ENCODE measurements at places on chromosomes 1 and 21.

- DNase-seq = no peak
Observed at GRCh38 chr1:148162363-148162762, 10.3 kb upstream of the NBPF11 start.

DNA sequence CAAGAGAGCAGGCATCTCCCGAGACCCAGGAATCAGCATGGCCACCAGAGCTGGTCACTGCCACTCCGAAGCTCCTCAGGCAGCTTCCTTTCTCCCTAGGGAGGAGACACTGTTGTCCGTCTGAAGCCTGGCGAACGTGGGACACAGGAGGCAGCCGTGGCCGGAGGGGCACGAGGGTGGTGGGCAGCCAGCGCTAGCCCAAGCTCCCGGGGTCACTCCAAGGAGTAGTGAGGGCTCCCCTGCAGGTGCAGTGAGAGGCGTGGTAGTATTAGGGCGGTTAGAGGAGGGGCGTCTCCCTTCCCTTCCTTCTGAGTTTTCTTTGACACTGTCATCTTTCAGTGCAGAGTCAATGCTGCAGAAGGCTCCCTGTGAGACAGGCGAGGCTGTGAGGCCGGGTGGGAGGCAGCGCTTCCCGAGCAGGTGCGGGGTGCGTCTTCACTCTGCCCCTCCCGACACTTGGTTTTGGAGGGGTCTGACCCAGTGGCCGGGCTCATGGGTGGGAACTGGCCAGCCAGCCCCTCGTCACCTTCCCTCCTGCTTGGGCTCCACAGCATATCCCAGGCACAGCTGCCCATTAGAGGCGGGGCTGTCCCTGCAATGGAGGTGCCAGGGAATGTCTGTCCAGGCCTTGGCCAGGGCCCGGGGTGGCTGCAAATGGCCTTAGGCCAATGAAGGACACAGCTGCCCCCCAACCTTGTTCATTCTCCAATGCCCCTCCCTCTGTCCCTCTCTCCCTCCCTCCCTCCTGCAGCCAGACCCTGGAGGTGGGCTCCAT, 171.6 kb upstream of the ARHGEF16 start:
- DNase-seq = no peak

DNA sequence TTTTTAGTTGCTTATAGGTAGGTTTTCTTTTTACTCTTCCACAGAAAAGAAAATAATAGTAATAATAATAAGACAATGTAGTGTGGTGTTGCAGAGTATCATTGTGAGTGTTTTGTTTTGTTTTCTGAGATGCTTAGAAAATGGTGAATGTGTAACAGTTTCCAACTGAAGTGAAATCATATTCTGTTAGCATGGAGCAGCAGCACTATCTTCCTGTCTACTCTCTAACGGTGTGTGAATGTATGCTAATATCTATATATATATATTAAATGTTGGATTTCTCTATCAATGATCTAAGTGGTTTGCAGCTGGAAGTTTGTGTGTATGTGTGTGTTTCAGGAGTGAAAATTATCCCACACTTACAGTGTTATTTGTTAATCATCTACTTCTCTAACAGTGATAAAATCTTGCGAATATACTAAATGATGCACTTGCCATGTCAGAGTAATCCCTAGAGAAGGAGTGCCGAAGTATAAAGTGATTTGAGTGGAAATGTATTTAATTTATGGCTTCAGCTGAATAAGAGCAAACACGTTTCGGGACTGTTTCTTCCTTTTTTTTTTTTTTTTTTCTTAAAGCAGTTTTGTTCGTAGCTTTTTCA, 377 bp downstream of the SAMD13 start:
- DNase-seq = no peak

DNA sequence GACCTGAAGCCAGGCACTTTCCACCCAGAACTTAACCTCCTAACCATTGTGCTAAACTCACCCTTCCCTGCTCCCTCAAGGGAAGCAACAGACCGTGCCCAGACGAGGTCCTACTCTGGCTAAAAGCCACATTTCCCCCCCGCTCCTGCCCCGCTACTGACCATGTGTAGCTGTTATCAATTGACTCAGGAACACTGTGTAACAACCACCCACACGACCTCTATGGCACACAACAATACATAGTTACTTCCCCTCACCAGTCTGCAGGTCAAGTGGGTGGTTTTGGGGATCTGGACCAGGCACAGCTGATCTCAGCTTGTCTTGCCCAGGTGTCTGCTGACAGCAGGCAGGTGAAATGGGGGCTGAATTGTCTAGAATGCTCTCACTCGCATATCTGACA, 40.1 kb downstream of the CAMK2N1 start:
- DNase-seq = no peak

DNA sequence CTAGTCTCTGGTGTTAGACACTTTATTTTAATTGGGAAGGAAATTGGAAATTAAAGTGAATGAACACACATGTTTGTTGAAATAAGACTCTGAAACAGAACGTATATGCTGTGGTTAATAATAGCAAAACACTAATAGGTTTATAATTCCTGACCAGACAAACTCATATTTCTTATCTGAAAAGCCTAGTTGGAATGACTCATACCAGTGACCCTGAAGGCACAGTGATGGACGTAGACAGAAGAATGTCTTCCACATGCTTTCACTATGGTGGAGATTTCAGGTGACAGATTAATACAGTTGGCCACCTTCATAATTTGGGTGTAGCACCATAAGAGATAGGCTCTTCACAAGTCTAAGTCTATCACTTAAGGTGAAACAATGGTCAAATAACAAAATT, 83.0 kb upstream of the COL11A1 start:
- no peak for DNase-seq

DNA sequence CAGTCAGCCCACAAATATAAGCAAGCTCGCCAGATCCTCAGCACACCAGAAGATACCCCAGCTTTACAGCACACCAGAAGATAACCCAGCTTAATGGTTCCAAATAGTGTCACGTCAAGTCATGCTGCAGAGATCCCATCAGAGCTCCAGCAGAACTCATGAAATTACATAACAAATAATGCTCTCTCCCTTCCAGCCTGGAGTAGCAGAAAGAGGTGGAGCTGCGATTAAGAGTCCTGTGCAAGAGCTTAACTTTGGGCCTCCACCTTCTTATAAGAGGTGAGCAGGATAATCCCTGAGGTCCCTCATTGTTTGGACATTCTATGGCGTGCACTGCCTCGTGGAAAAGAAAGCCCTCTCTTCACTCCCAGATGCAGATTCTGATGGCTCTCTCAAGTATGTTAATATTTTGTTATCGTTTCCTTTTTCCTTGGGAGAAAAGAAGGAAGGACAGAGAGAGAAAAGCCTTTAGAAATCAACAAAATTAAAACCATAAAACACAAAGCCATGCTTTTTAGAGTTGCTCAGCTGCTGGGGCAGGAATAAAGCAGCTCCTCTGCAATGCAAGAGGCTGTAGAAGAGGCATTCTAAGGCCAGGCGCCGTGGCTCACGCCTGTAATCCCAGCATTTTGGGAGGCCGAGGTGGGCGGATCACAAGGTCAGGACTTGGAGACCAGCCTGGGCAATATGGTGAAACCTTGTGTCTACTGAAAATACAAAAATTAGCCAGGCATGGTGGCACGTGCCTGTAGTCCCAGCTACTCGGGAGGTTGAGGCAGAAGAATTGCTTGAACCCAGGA, 59.1 kb downstream of the GLUL start:
- DNase-seq = no peak
